ENCODE measurements at places on chromosomes 13 and 19.
A peak's percentile ranks its signal among the peaks of the same experiment; 100 is the strongest.

- peak; percentile 80 for DNase-seq
These were observed 6.2 kb downstream of the SYT5 start for GRCh38 chr19:55173714-55174409.

GRCh38 chr19:22422211-22422610 lies at the start of gene ZNF98:
Gene ZNF98, minus strand, starts transcription at chr19:22422346. Its CDS starts 122 bp downstream, at chr19:22422224.
- no peak for DNase-seq

DNA sequence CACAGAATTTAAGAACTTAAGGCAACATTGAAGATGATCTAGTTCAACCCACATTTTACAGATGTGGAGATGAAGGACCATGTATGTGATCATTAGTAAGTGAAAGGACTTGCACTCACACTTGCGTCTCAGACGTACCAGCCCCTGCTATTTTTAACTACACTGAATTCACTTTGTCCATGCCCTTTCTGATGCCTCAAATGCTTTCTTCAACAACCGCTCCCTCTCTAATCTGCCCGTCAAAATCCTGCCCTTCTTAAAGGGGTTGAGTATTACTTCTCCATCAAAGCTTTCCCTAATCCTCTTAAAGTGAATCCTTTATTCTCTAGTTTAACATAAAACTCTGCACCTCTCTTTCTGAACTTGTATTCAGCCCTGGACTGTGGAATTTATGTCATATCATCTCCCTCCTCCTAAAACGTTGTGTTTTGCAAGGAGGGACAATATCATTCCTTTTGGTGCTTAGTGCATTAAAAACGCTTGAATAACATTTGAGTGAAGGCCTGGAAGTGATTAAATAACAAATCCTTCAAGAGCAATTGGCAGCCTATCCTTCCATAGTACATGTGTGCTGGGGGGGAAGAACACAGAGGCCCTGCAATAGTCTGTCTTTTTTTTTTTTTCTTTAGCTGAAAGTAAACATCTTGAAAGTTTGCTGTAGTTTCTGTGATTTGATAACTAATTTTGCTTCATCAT lies 493.3 kb downstream of the LMO7 start:
- peak; percentile 49 for DNase-seq

- DNase-seq, result no peak
These were observed 8.7 kb upstream of the ZNF444 start for GRCh38 chr19:56132316-56132822.

DNA sequence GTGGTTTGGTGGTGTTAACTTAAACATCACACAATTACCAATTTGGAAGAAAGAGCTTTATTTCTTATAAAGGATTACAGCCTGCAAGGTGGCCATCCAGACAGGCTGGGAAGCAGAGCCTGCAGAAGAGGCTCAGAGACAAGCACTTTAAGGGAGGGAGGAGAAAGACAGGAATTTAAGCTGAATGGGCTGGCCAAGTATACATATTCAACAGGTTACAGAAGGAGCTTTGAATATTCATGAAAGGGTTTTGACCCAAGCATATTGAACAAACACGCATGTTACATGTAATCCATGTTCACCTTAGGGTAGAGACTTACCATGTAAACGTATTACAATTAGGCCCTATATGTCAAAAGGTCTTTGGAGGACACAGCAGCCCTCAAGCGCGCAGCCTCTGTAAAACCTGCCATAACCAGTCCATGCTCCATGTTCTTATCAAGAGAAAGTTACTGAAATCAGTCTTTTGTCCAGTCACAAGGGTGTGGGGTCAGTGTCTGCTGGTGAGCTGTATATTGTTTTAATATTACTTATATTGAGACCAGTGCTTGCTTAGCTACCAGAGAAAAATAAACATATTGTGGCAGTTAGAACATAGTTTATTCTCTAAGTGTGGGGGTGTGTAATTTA lies 19.9 kb downstream of the SIGLEC7 start:
- DNase-seq, result no peak

- DNase-seq, result no peak
These were observed 15.5 kb downstream of the SLC25A30 start for GRCh38 chr13:45402641-45403040.

- DNase-seq, result no peak
These were observed 532.1 kb downstream of the IRS2 start for GRCh38 chr13:109254274-109254673.

- no peak for DNase-seq
These were observed 390.7 kb downstream of the LIG4 start for GRCh38 chr13:107824635-107825034.

DNA sequence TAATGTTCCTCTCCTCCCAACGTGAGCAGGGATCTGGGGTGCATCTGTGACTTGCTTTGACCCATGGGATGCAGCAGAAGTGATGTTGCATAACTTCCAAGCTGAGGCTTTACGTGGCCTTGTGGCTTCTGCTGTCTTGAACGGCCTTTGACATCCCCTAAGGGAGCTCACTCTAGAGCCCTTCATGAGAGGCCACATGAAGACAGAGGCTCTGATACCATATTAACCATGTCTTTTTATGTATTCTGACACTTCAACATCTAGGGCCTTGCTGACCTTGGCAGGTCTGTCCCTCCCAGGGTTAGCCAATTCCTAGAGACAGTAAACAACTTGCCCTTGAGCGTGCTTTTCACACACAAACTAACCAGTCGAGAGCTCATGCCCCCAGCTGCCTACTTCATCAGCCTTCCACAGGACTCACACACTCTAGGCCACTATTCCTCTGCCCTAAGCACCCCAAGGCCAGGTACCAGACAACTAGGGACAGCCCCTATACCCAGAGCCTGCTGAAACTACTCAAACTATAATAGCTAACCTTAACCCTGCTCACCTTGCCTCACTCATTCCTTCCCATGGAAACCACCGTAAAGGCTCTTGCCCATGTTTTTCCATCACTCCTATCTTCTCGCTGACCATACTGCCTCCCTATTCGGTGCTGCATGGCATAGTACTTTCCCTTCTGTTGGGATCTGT lies 45.4 kb downstream of the CCDC70 start:
- no peak for DNase-seq

GRCh38 chr19:29630655-29631054 lies 24.6 kb downstream of the POP4 start:
- no peak for DNase-seq

All from D341Med (cell line).